ENCODE measurements at places on chromosomes 11 and 22. TPM values are rescaled to one million over a fixed set of nuclear protein-coding genes. Genes with fewer than 3 reads are reported as not detected.

GRCh38 chr22:48045369-48045768, 1282.9 kb downstream of the TBC1D22A start:
- no peak for DNase-seq
- H3K27ac ChIP-seq, result no peak overlapping the region
- H3K4me3 ChIP-seq, result no peak overlapping the region
- peaks cover 6% of the 10 kb centered on the region for H3K36me3 ChIP-seq
- no peaks in the 10 kb centered on the region for H3K4me1 ChIP-seq

Gene SAA2
- 0.44 TPM for total RNA-seq

DNA sequence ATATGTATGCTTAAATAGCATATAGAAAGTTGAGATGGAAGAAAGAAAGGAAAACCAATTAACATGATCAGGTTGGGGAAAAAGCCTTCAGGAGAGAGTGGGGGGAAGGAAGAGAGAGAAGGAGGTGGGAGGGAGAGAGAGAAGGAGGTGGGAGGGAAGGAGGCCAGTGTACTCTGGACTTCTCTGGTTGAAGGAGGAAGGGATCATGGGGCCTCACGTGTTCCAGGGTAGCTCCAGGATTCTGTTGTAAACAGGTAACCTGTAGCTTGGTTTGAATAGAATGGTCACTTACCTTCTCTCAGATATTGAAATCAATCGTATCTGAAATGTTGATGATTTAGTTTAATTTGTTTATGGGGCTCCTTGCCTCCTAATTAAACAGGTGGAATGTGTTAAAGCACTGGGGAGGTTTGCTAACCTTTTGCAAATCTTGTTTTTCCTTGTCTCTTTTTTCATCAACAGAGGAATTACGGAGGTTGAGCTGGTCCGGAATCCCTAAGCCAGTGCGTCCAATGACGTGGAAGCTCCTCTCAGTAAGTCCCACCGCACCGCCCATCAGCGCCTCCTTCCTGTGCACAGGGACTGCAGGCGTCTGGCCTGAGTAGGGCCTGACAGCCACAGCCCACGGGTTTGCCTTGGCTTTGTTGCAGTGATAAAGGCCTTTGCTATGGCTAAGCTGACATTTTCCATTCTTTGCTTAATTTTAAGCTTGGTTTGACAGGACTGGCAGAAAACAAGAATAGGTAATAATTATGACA, 115.9 kb downstream of the TBC1D22A start:
- H3K36me3 ChIP-seq, result peaks cover 11% of the 10 kb centered on the region
- no peaks in the 10 kb centered on the region for H3K4me1 ChIP-seq
- no peak overlapping the region for H3K4me3 ChIP-seq
- no peak overlapping the region for H3K27ac ChIP-seq
- H3K27me3 ChIP-seq, result no peaks in the 10 kb centered on the region

- H3K27me3 ChIP-seq, result peaks cover 2% of the 10 kb centered on the region
- H3K4me3 ChIP-seq, result no peak overlapping the region
- no peaks in the 10 kb centered on the region for H3K4me1 ChIP-seq
- H3K36me3 ChIP-seq, result no peaks in the 10 kb centered on the region
Observed at GRCh38 chr22:30733181-30733631, 38.5 kb downstream of the OSBP2 start.
